H1 (cell line): ENCODE measurements at places on chromosomes 13 and 19. TPM values are rescaled to one million over a fixed set of nuclear protein-coding genes. Genes with fewer than 3 reads are reported as not detected.

Gene EXOSC5
- total RNA-seq, result 56.2 and 66.0 TPM in 2 replicates

DNA sequence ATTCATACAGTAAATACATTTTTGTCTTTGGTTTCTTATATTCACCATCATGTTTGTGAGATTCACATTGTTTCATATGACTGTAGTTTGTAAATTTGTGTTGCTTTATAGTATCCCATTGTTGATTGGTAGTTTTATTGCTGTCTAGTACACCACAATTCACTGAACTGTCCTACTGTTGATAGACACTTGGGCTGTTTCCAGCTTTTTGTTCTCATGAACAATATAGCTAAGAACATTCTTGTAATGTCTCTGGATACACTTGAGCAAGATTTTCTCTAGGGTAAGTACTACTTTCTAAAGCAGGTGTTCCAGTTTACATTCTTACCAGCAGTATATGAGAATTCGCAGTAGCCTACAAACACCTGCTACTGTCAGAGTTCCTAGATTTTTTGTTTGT, 37.8 kb downstream of the SKA3 start:
- H3K27ac ChIP-seq, result no peak overlapping the region
- 0 out of 2 replicates have a peak, but pooled peaks cover 2% of the 10 kb centered on the region for H3K4me1 ChIP-seq
- no peaks in the 10 kb centered on the region for H3K27me3 ChIP-seq
- no peak overlapping the region for H3K4me3 ChIP-seq
- DNase-seq, result no peak

GRCh38 chr19:46202872-46203860, 26.4 kb upstream of the IGFL1 start:
- no peaks in the 10 kb centered on the region for H3K27me3 ChIP-seq
- no peaks in the 10 kb centered on the region for H3K36me3 ChIP-seq
- DNase-seq, result no peak
- no peak overlapping the region for H3K4me3 ChIP-seq
- no peak overlapping the region for H3K27ac ChIP-seq
- no peaks in the 10 kb centered on the region for H3K4me1 ChIP-seq

- no peaks in the 10 kb centered on the region for H3K36me3 ChIP-seq
- no peak for DNase-seq
- peak overlapping the region; percentile 79 for H3K4me3 ChIP-seq
- H3K27ac ChIP-seq, result 0 out of 2 replicates have a peak overlapping the region, but pooled peaks have one; percentile 69
Observed at GRCh38 chr13:24511816-24512196, 772 bp downstream of the PARP4 start.

DNA sequence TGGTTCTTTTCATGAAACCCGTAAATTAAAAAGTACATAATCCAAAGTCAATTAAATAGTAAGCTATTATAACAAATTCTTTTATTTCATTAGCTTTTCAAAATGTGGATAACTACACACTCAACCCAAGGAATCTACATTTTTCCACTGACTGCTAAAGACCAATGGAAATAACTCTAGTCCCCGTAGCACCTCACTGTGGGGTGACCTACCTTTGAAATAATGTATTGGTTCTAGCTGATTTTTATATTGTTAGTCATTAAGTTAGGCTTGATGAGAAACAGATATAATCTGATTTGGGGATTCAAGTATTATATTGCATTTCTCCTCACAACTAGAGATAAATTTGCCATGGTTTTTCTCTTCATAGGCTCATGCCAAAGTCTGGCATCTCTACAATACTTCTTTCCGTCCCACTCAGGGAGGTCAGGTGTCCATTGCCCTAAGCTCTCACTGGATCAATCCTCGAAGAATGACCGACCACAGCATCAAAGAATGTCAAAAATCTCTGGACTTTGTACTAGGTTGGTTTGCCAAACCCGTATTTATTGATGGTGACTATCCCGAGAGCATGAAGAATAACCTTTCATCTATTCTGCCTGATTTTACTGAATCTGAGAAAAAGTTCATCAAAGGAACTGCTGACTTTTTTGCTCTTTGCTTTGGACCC, 37.3 kb downstream of the KL start:
- H3K4me1 ChIP-seq, result no peaks in the 10 kb centered on the region
- no peak for DNase-seq
- H3K27ac ChIP-seq, result no peak overlapping the region

GRCh38 chr19:17555929-17556813, 722 bp downstream of the COLGALT1 start:
- peak overlapping the region; percentile 84 for H3K4me3 ChIP-seq
- H3K36me3 ChIP-seq, result peaks cover 4% of the 10 kb centered on the region; the same call in 1 of the 2 replicates
- H3K27me3 ChIP-seq, result 0 out of 2 replicates have a peak, but pooled peaks cover 7% of the 10 kb centered on the region
- peaks cover 7% of the 10 kb centered on the region; the same call in 1 of the 2 replicates for H3K4me1 ChIP-seq
- no peak overlapping the region for H3K27ac ChIP-seq

- no peak overlapping the region for H3K27ac ChIP-seq
- H3K27me3 ChIP-seq, result no peaks in the 10 kb centered on the region
- DNase-seq, result no peak
- H3K4me1 ChIP-seq, result 0 out of 2 replicates have a peak, but pooled peaks cover 2% of the 10 kb centered on the region
Observed at GRCh38 chr19:17101686-17102628, 26.4 kb downstream of the MYO9B start.

- DNase-seq, result no peak
- no peaks in the 10 kb centered on the region for H3K27me3 ChIP-seq
- H3K36me3 ChIP-seq, result no peaks in the 10 kb centered on the region
- no peaks in the 10 kb centered on the region for H3K4me1 ChIP-seq
- H3K27ac ChIP-seq, result no peak overlapping the region
Observed at GRCh38 chr13:73945871-73946270, 188.3 kb downstream of the KLF12 start.

Gene NCCRP1
- 2.8 and 3.2 TPM in 2 replicates for total RNA-seq

DNA sequence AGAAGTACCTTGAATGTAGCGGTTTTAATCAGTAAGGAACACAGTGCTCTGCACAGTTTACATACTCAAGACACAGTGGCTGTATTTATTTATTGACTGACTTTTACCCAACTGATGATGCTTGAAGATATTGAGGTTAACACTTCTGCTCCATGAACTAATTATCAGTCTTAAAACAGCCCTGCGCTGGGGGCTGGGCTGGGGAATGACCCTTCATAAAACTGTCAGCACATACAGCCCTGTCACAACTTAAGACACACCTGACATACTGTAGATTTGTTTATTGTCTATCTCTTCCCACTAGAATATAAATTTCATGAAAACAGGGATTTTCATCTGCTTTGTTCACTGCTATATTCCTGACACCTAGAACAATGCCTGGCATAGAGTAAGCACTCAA, 10.8 kb downstream of the NEK5 start:
- no peaks in the 10 kb centered on the region for H3K36me3 ChIP-seq
- H3K4me3 ChIP-seq, result no peak overlapping the region
- DNase-seq, result no peak

Gene ZNF575
- not detected in 2 replicates for total RNA-seq

Gene ATP4A
- total RNA-seq, result 0.31 and 0.50 TPM in 2 replicates

GRCh38 chr13:50970956-50971355, 61.4 kb downstream of the RNASEH2B start:
- H3K4me1 ChIP-seq, result no peaks in the 10 kb centered on the region
- no peak overlapping the region for H3K4me3 ChIP-seq
- no peaks in the 10 kb centered on the region for H3K36me3 ChIP-seq
- no peak for DNase-seq
- H3K27ac ChIP-seq, result no peak overlapping the region

DNA sequence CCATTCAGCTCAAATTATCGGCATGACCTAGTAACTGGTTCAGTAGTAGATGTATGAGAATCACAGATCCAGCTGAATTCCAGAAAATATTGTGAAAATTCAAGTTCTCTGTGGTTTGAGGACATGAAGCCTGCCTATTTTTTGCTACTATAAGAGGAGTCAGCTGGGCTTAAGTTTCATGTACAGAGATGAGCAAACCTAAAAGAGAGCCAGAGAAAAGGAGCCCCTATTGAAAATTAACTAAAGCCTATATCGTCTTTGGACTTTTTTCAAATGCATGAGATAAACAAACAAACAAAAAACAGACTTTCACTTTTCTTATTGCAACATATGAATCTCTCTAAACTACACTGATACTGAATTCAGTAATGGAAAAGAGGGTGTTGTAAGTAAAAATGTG, 106.8 kb upstream of the SPRY2 start:
- no peaks in the 10 kb centered on the region for H3K4me1 ChIP-seq
- no peak for DNase-seq
- no peak overlapping the region for H3K27ac ChIP-seq
- H3K36me3 ChIP-seq, result no peaks in the 10 kb centered on the region

GRCh38 chr19:32104153-32104849, 241.1 kb upstream of the ZNF507 start:
- no peaks in the 10 kb centered on the region for H3K27me3 ChIP-seq
- no peak for DNase-seq
- no peak overlapping the region for H3K27ac ChIP-seq
- no peak overlapping the region for H3K4me3 ChIP-seq
- no peaks in the 10 kb centered on the region for H3K4me1 ChIP-seq

- no peaks in the 10 kb centered on the region for H3K27me3 ChIP-seq
- no peak for DNase-seq
- H3K27ac ChIP-seq, result no peak overlapping the region
- peaks cover 7% of the 10 kb centered on the region for H3K4me1 ChIP-seq
Observed at GRCh38 chr13:95452375-95452774, 100.1 kb upstream of the CLDN10 start.

DNA sequence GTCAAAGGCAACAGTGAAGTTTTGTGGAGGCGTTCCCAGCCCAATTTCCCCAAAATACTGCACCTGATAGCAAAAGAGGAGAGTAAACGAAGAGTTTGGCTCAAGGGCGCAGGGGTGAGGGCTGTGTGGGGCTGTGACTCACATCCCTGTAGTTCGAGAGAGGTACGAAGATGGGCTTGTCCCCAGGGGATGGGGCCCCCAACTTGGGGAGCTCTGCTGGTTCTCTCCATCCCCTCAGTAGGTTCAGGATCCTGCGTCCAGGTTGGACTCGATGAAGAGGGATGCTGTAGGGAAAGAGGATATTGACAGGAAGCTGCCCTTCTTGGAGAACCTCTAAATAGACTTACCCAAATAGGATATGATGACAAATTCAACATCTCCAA, 3.4 kb downstream of the NAPSA start:
- H3K27ac ChIP-seq, result no peak overlapping the region
- peaks cover 4% of the 10 kb centered on the region; the same call in 1 of the 2 replicates for H3K27me3 ChIP-seq
- no peaks in the 10 kb centered on the region; the same call in 1 of the 2 replicates for H3K4me1 ChIP-seq
- H3K4me3 ChIP-seq, result no peak overlapping the region
- H3K36me3 ChIP-seq, result no peaks in the 10 kb centered on the region
- no peak for DNase-seq

Gene HIPK4
- total RNA-seq, result 0.15 and 0.29 TPM in 2 replicates

DNA sequence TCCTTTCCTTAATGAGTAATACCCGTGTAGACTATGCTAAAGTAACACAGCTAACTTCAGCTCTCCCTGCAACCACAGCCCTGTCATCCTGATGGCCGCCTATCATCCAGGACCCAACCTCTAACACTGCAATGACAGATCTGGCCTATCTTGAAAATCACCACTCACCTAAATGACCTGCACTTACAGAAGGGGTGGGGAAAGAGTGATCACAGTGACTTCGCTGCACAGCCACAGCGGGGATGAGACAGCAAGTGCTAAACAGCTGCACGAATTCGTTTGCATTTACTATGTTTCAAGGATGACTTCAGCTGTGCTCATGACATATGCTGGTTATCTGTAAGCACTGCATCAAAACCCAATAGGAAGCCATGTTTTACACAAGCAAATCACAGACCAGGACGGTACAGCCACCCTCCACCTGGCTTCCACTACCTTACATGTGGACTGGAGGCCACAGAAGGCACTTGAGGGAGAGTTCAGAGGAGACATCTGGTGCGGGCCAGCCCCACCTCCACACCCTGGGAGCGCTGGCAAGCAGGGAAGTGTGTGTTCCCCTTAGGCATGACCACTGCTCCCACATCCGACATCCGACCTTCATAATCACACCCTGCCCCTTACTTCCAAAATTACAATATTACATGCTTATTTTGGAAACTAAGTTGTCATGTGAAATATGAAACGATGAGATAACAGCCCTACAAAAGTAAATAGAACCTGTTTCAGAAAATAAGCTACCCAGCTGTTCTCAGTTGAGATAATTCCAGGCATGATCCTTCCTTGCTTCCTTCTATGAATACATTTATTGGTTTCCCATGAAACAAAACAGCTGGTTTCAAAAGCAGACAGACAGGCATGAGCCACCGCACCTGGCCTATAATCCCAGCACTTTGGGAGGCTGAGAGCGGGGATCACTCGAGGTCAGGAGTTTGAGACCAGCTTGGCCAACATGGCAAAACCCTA, 95.7 kb downstream of the STK24 start:
- no peak overlapping the region for H3K4me3 ChIP-seq
- no peaks in the 10 kb centered on the region for H3K27me3 ChIP-seq
- no peak for DNase-seq

Gene SHISA7
- 0.98 and 1.0 TPM in 2 replicates for total RNA-seq

Gene ZNF99
- total RNA-seq, result not detected in 2 replicates

Gene AMH
- total RNA-seq, result 13.0 and 15.4 TPM in 2 replicates

Gene ZNF91
- 35.1 and 36.7 TPM in 2 replicates for total RNA-seq

DNA sequence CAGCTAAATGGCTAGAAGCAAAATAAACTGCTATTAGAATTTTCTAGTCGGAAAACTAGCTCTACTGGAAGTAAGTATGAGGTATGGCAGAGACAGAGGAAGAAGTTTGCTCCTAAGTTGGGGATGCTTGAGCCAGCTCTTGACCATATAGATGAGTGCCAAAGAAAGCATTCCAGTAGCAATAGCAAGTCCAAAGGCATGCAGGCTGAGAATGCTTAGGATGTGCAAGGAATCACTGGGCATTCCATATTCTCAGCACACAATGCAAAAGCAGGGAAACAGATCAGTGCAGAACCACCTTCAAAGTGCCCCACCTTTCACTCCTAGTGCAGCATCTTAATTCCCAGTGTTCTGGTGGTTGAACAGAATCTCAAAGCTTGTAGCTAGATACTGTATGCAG, 32.9 kb downstream of the SERTM1 start:
- H3K27me3 ChIP-seq, result no peaks in the 10 kb centered on the region
- no peaks in the 10 kb centered on the region for H3K4me1 ChIP-seq
- no peak overlapping the region for H3K4me3 ChIP-seq

Gene SELENOV
- 8.4 and 11.0 TPM in 2 replicates for total RNA-seq

- H3K4me1 ChIP-seq, result peaks cover 37% of the 10 kb centered on the region
- H3K36me3 ChIP-seq, result no peaks in the 10 kb centered on the region
- no peaks in the 10 kb centered on the region for H3K27me3 ChIP-seq
- H3K27ac ChIP-seq, result peak overlapping the region; percentile 65; the same call in 1 of the 2 replicates
- peak overlapping the region; percentile 16; the same call in 1 of the 2 replicates for H3K4me3 ChIP-seq
- DNase-seq, result peak; percentile 73
Observed at GRCh38 chr13:98484289-98485219, 92.4 kb downstream of the STK24 start.

Gene MYO16
- total RNA-seq, result 0.10 and 0.22 TPM in 2 replicates

- H3K4me1 ChIP-seq, result no peaks in the 10 kb centered on the region
- H3K27me3 ChIP-seq, result no peaks in the 10 kb centered on the region
- no peak overlapping the region for H3K27ac ChIP-seq
- no peak overlapping the region for H3K4me3 ChIP-seq
- no peak for DNase-seq
- H3K36me3 ChIP-seq, result no peaks in the 10 kb centered on the region
Observed at GRCh38 chr13:105436943-105437342, 1098.5 kb downstream of the EFNB2 start.

- no peaks in the 10 kb centered on the region for H3K4me1 ChIP-seq
- no peak overlapping the region for H3K4me3 ChIP-seq
- no peaks in the 10 kb centered on the region for H3K27me3 ChIP-seq
- DNase-seq, result no peak
Observed at GRCh38 chr13:75762955-75763354, 126.8 kb downstream of the LMO7 start.
